ENCODE measurements at places on chromosomes 1 and 21. TPM values are rescaled to one million over a fixed set of nuclear protein-coding genes. Genes with fewer than 3 reads are reported as not detected.

The KRTAP12-2 gene
- total RNA-seq: not detected

- DNase-seq: no peak
Observed at GRCh38 chr1:212531267-212531666, 77.3 kb upstream of the ATF3 start.

GRCh38 chr1:178528953-178529335, 16.0 kb downstream of the TEX35 start:
- no peak for DNase-seq

The CRYAA gene
- not detected for total RNA-seq
